ENCODE measurements at places on chromosomes 1 and 21. TPM values are rescaled to one million over a fixed set of nuclear protein-coding genes. Genes with fewer than 3 reads are reported as not detected.

Gene FAM110D
- 0.09 TPM for total RNA-seq

DNA sequence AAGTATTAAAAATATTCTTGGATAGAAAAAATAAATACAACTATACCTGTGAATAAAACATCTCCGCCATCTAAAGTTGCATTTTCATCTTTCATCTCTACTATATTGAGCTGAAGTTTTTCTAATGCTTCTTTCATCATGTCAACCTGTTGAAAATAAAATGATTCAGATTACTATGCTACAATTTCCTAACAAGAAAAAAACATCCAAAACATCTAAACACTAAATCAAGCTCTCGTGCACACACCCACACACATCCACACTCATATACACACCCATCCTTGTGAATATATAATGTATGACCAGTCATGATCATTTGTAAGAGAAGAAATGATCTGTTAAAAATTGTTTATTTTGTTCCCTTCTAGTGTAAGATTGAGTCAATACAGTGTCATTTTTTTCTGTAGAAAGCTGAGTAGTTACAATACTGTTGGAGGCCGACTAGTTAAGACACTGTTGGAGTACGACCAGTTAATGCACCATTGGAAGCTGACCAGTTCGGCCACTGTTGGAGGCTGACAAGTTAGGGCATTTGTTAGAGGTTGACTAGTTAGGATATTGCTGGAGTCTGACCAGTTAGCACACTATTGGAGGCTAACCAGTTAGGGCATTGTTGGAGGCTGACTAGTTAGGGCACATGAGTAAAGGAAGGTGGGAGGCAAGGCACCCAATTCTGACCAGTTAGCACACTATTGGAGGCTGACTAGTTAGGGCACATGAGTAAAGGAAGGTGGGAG lies 82.4 kb upstream of the BCL10 start:
- DNase-seq, result no peak

DNA sequence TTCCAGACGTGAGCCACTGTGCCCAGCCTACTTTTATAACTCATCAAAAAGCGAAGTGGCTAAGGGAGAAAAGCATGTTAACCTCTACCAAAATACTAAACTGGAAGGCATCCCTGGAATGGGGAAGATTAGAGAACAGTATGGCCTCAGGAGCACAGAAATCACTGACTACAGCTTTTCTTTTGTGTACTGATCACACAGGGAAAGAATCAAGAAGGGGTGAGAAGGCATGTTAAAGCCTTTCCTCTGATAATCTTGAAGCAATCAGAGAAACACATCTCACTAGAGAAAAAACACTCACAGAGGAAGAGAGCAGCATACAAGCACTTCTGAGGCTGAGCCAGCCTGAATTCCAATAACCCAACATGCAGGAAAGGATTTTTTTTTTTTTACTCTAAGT lies 10.7 kb downstream of the PCAT6 start:
- no peak for DNase-seq

GRCh38 chr1:22292011-22292788 lies 149.3 kb upstream of the WNT4 start:
- no peak for DNase-seq

Gene SIK1
- 12.5 TPM for total RNA-seq

Gene FAM177B
- total RNA-seq, result 0.47 TPM

Gene ACOT11
- 1.3 TPM for total RNA-seq

DNA sequence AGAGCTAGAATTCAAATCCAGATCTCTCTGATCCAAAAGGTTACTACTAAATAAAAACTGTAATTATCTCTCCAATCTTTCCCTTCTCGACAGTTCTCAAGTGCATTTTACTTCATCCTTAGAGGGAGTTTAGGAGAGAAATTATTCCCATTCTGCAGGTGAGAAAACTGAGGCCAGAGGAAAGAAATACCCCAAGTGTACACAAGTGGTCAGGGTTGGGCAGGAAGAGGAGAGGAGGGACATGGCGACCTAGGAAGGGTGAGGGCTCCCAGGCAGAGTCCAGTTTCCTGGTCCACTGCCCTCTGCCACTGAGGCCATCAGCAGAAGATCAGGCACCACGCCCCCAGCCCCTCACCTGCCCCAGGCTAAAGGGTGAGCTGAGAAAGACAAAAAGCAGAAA lies 127.1 kb upstream of the RUNX3 start:
- no peak for DNase-seq

GRCh38 chr1:48673332-48674105 lies 103.2 kb downstream of the BEND5 start:
- no peak for DNase-seq

DNA sequence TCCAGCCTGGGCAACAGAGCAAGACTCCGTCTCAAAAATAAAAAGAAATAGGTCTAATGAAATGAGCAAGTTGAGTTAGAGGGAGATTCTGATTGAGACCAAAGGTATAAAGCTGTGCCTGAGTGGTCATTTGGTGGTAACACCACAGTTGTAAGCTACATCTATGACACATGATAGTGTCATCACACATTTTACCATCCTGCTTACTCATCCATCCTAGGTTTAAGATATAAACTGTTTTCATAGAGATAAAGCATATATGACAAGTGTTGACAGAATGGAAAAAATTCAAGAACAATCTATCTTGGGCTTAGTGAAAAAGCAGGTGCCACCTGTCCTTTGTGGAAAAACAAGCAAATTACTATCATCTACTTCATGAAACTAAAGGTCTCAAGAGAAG lies 7.1 kb upstream of the CFAP141 start:
- DNase-seq, result no peak

Gene PPIAL4G
- total RNA-seq, result 0.09 TPM

- no peak for DNase-seq
These were observed 7.6 kb downstream of the FOXO6 start for GRCh38 chr1:41368801-41369200.

- no peak for DNase-seq
These were observed 89.7 kb upstream of the VAMP3 start for GRCh38 chr1:7681401-7681800.

Gene OR2AK2
- total RNA-seq, result not detected

GRCh38 chr21:15793550-15794235 lies 63.9 kb downstream of the USP25 start:
- no peak for DNase-seq

- peak; percentile 84 for DNase-seq
These were observed 43.7 kb downstream of the MRPL39 start for GRCh38 chr21:25563361-25564116.

DNA sequence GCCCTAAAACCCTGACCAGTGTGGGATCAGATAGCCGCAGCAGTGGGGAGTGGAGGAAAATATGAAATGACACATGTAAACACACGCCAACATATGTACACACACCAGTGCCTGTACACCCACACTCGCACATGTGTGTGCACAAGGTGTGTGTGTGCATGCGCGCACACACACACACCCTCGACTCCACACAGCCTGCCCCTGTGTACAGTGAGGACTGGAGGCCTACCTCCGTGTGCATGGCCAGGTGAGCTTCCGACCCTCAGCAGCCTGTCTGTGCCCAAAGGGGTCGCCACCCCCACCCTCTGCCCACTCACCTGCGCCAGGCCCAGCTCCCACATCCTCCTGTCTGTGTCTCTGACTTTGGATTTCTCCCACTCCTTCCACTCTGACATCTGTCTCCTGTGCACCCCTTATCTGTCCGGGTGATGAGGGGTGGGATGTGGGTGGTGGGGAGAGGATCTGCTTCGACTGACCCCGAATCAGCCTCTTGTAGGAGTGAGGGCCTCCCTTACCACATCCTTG lies 31.7 kb downstream of the CITED4 start:
- DNase-seq, result no peak

GRCh38 chr21:28516991-28517592 lies 475.6 kb downstream of the LTN1 start:
- peak; percentile 88 for DNase-seq

DNA sequence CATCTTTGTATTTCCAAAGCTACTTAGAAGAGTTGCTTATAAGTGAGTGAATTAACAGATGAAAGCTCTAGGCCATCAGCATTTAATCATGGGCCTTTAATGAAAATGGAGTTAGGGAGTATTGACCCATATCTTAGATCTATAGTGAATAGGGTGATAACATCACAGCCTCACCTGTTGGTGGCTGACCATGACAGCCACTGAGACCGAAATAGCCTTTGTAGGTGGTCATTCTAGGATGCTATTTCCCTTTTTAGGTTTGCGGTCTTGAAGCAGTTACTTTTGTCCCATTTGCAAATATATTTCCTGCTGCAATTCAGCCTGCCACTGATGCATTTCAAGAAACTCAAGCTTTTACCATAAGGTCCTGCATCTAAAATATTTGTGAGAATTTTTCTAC lies 410.1 kb upstream of the LYPLAL1 start:
- no peak for DNase-seq

DNA sequence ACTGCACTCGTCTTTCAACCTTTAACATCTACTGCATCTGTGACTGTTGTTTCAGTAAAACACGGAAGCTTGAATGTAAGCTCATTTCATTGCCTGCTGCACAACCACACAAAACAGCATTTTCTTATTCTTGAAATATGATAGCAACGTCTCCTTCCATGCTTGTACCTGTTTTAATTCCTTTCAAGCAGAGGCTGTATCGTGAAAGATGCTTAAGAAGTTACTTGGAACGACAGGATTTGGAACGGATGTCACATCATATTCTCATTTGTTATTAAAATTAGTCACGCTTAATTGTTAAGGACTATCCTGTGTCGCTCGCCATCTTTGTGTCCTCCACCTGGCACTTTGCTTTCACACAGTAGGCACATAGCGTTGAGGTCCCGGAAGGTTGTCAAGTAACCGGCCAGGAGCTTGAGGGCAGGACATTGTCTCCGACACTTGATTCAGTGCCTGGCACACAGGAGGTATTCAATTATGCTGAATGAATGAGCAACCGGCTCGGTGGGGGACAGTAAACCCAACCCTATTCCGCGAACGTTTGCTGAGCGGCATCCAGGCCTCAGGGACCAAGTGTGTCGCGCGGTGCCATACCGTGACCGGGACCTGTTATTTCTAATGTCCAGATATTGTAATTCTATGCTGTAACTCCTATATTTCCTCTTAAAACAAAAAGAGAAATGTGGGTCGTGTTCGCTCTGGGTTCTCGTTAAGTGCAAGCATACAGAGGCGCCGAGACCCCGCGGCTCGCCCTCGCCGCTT lies 499 bp upstream of the SH3GLB1 start:
- DNase-seq, result peak; percentile 86

DNA sequence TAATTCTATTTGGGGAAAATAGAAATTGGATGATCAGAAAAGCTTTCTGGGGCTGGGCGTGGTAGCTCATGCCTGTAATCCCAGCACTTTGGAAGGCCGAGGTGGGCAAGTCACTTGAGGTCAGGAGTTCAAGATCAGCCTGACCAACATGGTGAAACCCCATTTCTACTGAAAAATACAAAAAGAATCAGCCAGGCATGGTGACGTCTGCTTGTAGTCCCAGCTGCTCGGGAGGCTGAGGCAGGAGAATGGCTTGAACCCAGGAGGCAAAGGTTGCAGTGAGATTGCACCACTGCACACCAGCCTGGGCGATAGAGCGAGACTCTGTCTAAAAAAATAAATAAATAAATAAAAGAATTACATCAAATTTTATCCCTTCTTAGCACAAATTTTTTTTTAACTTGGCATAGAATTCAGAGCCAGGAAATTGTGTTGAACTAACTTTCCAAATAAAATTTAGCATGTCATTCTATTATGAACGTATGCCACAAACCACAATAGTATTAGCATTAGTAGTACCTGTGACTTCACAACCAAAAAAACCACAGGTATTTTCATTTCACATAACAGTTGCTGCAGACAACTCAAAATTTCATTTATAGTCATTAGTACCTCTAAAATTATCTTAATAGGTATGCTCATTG lies 4.5 kb upstream of the ANKRD13C start:
- no peak for DNase-seq

DNA sequence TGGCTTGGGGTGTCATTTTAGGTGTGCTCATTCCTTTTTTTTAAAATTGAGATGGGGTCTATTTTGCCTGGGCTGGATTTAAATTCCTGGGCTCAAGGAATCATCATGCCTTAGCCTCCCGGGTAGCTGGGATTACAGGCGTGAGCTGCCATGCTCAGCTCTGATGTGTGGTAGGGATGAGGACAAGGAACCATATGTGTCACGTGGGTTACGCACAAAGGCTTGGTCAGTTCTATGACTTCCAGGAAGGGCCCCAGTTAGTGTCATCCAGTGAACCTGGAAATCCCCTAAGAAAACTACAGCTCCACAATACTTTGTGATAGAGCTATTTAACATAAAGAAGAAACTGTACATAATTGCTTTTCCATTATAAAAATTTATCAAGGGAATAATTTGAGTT lies 6.7 kb upstream of the METTL25B start:
- DNase-seq, result no peak

DNA sequence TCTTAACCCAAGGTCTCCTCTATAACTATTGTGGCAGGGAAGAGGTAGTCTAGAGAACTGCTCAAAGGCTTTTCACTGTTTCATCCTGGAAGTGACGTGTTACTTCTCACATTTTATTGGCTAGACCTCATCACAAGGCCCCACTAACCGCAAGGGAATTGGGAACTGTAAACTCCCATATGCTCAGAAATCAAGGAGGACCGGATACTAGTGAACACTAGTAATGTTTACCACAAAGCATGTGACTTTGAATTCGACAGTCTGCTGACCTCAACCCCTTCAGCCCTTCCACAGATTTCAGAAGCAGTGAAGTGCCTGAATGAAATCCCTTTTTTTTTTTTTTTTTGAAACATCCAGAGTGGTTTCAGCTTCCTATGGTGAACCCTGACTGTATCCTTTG lies 3.4 kb upstream of the EEIG2 start:
- DNase-seq, result no peak

GRCh38 chr21:42460391-42461184 lies 35.4 kb downstream of the RSPH1 start:
- peak; percentile 81 for DNase-seq

DNA sequence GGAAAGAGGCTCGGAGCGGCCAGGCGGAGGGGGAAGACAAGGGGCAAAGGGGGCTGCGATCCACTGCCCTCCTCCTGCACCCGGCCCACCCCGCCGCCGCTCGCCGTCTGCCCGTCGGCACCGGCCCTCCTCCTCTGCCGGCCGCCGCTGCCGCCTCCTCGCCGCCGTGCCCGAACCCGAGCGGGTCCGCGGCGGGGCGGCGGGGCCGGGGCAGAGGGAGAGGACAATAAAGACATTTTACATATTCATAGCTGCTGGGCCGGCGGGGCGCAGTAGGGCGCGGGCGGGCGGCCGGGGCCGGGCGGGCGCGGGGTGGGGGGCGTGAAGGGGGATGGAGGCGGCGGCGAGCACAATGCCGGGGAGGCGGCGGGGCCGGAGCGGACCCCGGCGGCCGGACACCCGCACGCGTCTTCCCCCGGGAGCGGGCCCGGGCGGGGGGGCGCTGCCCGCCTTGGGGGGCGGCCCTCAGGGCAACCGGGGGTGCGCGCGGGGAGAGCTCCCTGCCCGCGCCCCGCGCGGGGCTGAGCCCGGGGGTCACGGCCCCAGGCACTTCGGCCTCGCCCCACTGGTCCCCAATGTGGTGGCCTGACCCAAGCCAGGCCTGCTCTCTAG lies 546 bp downstream of the POU2F1 start:
- peak; percentile 83 for DNase-seq

Data from activated CD4-positive, alpha-beta T cell treated with anti-CD3 and anti-CD28 coated beads, Interleukin-2, amount 10 ng/mL, durations not matched to agents 24 days and 14 days (primary cell).